ENCODE measurements at places on chromosomes 3 and 15.
A peak's percentile ranks its signal among the peaks of the same experiment; 100 is the strongest.

- no peak for DNase-seq
Observed at GRCh38 chr3:182782149-182782548, 11.2 kb upstream of the ATP11B start.

DNA sequence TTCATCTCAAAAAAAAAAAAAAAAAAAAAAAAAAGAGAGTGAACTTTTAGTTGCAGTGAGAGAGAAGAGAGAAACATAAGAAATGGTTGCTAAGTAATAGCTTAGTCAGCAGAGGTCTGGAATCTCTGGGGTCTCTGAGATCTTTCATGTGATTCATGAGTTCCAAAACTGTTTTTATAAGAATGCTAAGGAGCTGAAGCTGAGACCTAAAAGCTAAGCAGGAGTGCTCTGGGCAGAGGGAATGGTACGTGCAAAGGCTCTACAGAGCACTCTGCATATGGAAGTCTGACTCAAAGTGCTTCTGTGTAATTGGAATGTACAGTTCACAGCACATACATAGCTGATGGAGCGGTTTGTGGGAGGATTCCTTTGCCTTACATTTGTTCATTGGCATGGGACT is 66.3 kb upstream of the LRIG1 start:
- no peak for DNase-seq

DNA sequence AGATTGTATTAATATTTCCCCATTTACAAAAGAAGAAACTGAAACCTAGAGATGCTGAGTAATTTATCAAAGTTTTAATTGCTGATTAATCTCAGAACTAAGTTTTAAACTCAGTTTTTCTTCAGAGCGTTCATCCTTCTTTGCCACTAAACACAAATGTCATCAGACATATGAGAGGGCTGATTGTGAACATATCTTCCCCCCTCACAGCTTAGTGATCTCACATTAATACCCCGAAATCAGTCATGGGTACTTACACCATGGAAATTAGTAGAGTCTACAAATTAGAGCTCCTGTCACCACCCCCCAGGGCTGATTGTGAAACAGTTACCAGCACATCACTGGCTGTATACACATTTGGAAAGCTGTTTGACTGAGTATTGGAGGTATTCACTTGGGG is 189.3 kb upstream of the SGO1 start:
- no peak for DNase-seq

DNA sequence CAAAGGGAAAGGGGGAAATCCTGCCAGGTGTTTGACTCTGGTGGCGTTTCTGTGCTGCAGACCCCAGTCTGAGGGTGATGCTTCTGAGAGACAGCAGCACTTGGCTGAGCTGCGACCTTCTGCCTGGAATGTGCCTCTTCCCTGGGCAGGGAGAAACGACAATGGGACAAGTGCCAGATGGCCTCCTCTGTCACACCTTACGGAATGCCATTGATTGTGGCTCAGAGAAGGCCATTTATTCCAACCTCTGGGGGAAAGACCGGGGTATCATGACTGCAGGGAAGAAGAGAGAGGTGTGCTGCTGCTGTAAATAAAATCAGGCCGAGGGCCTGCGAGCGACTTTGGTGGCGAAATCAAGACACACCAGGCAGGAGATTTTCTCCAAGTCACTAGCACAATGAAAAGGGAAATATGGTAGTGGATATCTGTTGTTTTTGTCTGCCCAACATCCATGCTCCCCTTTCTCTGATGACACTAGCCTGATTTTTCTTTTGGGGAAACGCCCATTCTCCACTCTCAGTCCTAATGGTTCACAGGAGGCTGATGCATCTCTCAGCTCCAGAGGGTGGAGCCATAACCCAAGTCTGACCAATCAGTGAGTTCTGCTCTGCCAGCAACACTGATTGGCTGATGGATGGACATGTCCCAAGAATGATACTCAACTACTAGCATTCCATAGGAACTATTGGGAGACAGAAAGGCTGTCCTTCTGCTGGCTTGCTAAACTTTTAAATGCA is 336.1 kb downstream of the FOXP1 start:
- DNase-seq: no peak

- no peak for DNase-seq
Observed at GRCh38 chr3:61733876-61734275, 172.5 kb downstream of the PTPRG start.

DNA sequence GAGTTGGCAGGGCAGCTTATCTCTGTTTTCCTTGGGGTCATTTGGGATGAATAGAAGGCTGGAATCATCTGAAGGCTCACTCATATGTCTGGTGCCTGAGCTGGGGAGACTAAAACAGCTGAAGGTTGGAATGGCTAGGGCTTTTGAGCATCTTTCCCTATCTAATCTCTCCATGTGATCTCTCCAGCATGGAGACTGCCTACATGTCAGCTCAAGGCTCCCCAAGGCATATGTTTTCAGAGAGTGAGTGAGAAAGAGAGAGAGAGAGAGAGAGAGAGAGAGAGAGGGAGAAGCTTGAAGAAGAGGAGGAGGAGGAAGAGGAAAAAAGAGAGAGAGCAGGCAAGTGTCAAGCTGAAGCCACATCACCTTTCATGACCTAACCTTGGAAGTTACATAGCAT is 143.4 kb downstream of the EBLN2 start:
- no peak for DNase-seq

- no peak for DNase-seq
Observed at GRCh38 chr3:71497367-71497897, 86.1 kb downstream of the FOXP1 start.

DNA sequence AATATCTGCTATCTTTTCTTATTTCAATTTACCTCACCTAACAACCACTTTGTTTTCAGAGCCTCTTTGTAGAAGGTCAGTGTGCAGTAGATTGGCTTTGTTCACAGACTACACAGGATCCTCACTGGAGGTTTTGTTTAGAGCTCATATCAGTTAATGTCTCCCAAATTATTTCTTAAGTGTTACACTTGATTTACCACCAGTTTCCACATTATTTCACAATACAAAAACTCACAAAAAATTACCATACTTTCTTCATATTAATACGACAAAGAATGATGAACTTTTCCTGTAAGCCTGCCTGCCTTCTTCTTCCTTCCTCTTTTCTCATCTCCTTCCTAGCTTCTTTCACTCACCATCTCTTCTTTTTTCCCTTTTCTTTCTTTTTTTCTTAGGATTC is 133.3 kb downstream of the ALCAM start:
- no peak for DNase-seq

DNA sequence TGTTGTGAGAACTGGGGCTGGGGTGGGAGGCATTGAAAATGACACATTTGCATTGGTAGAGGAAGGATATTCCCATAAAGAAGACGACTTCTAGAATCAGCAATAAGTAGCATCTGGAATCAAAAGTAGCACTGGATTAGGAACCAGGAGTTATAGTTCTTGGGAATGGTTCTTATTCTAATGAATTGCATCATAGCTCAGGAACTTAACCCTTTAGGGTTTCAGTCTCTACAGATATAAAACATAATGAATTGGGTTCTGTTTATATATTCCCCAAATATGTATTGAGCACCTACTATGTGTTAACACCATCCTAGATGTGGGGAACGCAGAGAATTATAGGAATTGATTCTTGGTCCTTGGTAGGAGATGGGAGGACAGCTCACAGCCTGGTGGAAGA is 16.3 kb upstream of the SNRK start:
- DNase-seq: no peak

GRCh38 chr3:150611666-150612065 is 8.5 kb downstream of the SELENOT start:
- DNase-seq: no peak

DNA sequence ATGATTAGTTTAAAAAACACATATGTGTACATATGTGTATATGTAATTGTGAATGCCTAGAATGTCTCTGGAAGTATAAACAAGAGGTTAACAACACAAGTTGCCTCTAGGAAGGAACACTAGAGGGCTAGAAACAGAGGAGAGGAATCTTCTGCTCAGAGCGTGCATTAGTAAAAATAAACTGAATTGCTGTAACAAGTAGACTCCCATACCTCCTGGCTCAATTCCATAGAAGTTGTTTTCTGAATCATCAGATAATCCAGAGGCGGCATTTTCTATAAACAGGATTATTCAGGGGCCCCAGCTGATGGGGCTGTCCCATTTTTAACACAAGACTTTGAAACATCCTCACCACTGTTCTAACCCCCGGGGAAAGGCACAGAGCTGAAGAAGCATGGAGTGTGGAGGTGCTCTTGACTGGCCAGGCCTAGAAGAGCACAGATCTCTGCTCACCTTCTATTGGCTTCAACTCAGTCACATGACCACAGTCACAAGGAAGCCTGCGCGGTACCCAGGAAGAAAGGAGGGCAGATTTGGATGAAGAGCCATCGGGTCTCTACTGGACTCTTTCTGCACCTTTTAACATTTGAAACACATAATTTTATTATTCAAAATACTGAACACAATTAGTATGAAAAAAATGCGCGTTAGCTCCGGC is 145.7 kb downstream of the TLE3 start:
- DNase-seq: no peak

DNA sequence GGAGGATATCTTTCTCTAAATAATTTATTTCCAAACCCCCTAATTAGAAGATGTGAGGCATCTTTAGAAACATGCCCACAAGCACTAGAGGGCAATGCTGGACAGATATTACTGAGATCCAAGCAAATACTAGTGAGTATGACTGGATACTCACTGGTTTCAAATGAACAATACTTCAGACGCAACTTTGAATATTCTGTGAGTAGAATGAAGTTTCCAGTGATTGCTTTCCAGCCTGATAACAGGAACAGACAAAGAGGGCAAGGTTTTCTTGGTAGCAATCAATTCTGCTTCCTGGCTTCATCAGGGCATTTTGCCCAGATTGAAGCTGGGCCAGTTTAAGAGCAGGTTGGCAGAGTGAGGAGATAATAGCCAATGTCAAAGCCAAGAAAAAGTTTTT is 442.6 kb upstream of the PDZRN3 start:
- DNase-seq: peak; percentile 72

DNA sequence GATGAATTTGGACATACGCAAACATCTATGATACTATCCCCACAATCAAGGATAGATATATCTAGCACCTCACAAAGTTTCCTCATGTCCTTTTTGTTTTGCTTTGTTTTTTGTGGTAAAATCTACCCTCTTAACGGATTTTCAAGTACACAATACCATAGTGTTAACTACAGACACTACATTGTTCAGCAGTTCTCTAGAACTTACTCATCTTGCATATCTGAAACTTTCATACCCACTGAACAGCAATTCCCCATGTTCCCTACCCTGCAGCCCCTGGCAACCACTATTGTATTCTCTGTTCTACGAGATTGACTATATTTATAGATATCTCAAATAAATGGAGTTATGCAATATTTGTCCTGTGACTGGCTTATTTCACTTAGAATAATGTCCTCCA is 58.1 kb upstream of the TJP1 start:
- no peak for DNase-seq
